Activated CD4-positive, alpha-beta T cell treated with anti-CD3 and anti-CD28 coated beads, Interleukin-2, amount 50 U/mL, for 4 hours (primary cell): ENCODE measurements at places on chromosomes 16 and 17.

- peak; percentile 30 for DNase-seq
Measured at GRCh38 chr17:7854851-7855659, at the start of gene TMEM88. Gene TMEM88 (plus strand): TSS chr17:7855066. CDS start chr17:7855075, 9 bp downstream.

GRCh38 chr17:49968405-49969133, 421 bp upstream of the DLX4 start:
- DNase-seq, result peak; percentile 55

DNA sequence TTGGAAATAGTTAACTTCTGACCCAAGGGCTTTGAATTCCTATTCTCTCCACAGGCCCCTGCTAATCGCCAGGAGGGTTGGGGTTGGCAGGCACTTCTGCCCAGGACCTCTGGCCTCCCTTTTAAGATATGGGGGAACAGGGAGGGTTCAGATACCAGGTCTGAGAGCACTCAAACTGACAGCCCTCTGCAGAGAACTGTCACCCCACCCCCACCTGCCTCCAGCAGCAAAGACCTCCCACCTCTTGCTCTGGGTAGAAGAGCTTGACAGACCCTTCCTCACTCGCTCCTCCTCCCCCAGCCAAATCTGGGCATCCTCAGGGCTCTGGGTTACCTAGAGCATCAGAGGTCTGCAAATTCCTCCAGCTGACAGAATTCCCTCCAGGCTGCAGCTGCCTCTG, 11.6 kb downstream of the CDH3 start:
- DNase-seq, result no peak

DNA sequence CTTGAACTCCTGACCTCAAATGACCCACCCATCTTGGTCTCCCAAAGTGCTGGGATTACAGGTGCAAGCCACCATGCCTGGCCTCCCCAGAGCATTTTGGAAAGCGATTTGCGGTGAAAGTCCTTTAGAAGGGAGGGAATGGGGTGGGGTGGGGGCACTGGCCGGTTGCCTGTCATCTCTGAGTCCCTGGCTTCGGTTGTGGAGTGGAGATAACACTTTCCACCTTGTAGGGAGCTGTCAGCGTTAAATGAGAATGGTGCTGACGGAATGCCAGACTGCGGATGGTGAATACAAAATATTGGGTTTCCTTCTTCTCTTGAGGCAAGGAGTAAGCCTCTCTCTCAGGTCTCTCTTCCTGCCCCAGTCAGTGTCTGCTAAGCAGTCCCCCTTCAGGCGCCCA, 5.2 kb upstream of the WNT3 start:
- DNase-seq, result no peak

- no peak for DNase-seq
Measured at GRCh38 chr16:48454051-48454450, 68.8 kb upstream of the SIAH1 start.

GRCh38 chr17:30550512-30551273, 73.5 kb downstream of the GOSR1 start:
- DNase-seq, result no peak

- peak; percentile 66 for DNase-seq
Measured at GRCh38 chr17:50482516-50482915, 3.9 kb downstream of the RSAD1 start.

DNA sequence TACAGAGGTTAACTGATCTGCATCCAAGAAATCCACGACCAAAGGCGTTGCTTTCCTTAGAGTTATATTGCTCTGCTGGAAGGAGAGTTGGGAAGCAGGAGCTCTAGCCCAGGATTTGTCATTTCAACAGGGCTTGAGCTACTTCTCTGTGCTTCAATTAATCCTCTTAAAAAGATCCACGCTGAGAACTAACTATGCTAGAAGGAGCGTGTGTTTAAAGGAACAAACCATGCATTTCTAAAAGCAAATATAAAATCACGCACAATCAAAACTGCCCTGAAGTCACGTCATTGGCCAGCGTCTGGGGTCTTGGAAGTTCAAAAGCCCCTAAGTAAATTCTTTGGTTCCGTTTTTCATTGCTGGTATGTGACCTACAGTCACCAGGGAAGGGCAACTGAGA, 1.1 kb downstream of the ARL6IP1 start:
- DNase-seq, result no peak

- DNase-seq, result peak; percentile 75
Measured at GRCh38 chr17:48830840-48831548, at the start of gene CALCOCO2. Gene CALCOCO2 (plus strand): TSS chr17:48831035. CDS start chr17:48841708, 10,673 bp downstream.

DNA sequence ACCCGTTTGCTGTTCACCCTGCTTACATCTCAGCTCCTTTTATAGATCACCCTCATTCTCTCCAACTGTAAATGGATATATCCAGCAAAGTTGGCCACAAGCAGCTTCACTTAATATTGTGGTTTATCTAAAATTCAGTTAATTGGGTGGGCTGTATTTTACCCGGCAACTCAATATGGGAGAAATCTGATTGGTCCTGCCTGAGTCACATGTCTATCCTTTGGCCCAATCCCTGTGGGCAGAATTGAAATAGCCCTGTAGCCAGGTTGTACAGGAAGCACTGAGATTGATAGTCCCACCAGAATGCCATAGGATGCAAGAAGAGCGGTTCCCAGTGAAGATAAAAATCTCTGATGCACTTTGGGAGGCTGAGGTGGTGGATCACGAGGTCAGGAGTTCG, 73.2 kb downstream of the AIPL1 start:
- DNase-seq, result no peak

- DNase-seq, result no peak
Measured at GRCh38 chr17:37082311-37082860, 133.6 kb downstream of the AATF start.

GRCh38 chr17:83075270-83075880, 4.0 kb upstream of the METRNL start:
- no peak for DNase-seq

- DNase-seq, result no peak
Measured at GRCh38 chr17:37532756-37533155, 43.1 kb downstream of the DUSP14 start.

DNA sequence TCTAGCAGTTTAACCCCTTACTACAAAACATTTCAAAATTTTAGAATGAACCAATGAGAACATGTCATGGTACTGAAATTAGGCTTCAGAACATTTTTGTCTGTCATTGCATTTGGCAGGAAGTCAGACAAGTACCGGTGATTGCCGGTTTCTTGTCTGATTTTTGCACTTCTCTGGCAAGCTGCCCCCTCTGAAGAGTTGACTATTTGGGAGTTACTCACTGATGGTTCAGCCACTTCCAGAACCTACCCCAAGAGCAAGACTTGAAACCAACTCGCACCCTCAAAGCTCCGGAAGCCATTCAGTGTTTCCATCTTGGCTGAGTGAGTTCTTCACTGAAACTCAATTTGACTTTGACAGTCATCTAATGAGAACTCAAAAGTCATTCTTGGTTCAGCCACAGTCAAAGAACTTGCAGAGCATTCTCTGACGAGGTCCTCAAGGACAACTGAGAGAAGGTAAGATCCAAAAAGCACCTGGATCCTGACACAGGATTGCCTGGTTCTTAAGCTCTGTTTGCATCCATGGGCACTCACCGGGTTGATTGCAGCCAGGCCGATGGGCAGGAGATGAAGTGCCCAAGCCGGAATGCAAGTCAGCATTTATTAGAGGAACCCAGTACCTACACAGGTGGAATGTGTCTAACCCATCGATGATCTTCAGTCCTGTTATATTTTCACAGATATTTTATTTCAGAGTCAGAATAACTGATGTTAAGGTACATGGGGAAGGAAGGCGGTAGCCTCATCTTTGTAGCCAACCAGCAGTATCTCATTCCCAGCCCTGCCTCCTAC, 93.6 kb downstream of the USP22 start:
- no peak for DNase-seq

DNA sequence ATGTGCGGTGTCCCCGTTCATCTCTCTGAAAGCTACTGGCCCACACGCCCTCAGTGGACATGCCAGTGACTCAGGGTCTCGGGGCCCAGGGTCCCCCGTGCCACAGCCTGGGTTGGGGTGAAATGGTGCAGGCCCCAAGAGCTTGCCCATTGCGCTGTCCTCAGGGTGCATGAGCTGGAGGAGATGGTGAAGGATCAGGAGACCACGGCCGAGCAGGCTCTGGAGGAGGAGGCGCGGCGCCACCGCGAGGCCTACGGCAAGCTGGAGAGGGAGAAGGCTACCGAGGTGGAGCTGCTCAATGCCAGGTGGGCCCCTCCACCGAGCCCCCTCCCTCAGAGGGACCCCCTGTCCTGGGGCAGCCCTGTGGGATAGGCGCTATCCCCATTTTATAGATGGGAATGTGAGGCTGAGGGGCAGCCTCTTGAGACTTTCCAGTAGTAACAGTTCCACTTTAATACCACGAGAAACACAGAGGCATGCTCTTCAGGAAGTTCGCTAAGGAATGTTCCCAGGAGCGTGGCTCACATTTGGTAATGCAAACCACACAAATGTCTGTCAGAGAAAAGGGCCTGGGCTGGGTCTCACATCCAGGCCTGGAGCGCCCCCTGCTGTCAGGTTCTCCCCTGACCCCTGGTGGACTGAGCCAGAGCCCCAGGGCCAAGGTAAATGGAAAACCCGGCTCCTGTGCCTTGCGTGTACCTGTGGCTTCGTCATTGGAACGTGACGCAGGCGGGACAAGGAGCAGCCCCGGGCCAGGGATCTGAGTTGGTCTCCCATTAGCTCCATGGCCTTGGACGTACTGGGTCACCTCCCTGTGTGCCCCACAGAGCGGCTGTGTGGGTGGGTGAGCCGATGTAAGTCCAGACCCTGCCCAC, 133.7 kb downstream of the RAB11FIP4 start:
- peak; percentile 92 for DNase-seq

GRCh38 chr17:4270736-4271135, 7.0 kb upstream of the ANKFY1 start:
- no peak for DNase-seq
